ENCODE measurements at places on chromosomes 7 and 10. TPM values are rescaled to one million over a fixed set of nuclear protein-coding genes. Genes with fewer than 3 reads are reported as not detected.

- H3K27me3 ChIP-seq: no peaks in the 10 kb centered on the region
- no peaks in the 10 kb centered on the region for H3K36me3 ChIP-seq
- no peak overlapping the region for H3K27ac ChIP-seq
- H3K4me3 ChIP-seq: no peak overlapping the region
- DNase-seq: no peak
- H3K4me1 ChIP-seq: peaks cover 12% of the 10 kb centered on the region
Observed at GRCh38 chr10:77072836-77073662, 564.6 kb downstream of the KCNMA1 start.

DNA sequence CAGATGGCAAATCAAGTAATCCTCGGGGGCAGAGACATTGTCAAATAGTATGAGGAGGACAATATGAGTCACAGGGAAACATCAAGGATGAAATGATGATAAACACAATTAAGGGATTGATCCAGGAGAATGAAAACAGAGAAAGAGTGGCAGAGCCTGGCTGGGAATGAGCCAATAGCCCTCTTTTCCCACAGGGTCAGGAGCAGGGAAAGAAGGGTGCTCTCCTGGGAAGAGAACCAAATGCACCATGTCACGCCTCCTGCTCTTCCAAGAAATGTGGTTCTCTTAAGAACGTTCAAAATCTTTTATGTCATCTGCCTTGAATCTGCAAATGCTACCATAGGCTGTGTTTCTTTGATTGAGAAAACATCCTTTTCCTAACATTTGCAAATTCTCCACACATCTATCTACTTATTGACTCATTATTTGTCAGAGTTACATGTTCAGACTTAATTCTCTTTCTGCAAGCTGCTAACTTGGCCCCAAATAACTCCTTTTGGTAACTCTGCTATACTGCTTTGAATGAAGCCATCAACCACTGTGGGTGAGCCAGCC is 50.6 kb downstream of the HIPK2 start:
- no peak for DNase-seq
- no peak overlapping the region for H3K4me3 ChIP-seq
- peaks cover 10% of the 10 kb centered on the region for H3K36me3 ChIP-seq
- H3K27me3 ChIP-seq: no peaks in the 10 kb centered on the region
- H3K27ac ChIP-seq: peak overlapping the region; percentile 74

Gene UCN3
- total RNA-seq: not detected

DNA sequence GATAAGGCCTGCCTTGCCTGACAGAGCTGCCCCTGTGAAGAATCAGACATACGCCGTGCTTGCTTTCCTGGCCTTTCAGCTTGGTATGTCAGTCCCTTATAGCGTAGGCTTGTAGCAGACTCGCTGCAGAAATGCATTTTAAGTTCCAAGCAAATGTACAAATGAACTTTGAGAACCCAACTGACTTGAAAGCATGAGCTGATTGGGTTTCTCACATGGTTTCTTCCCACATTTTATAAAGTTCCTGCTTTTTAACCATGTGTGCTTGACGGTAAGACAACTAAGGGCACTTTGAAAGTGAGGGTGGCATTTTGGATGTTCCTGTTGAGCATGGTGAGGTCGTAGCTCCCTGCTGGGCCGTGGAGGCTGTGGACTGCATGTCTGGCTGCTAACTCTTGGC is 62.6 kb downstream of the CCNY start:
- H3K4me3 ChIP-seq: no peak overlapping the region
- no peak overlapping the region for H3K27ac ChIP-seq
- DNase-seq: no peak
- peaks cover 44% of the 10 kb centered on the region for H3K4me1 ChIP-seq
- H3K36me3 ChIP-seq: no peaks in the 10 kb centered on the region
- H3K27me3 ChIP-seq: no peaks in the 10 kb centered on the region

Gene PDE6C
- total RNA-seq: not detected

DNA sequence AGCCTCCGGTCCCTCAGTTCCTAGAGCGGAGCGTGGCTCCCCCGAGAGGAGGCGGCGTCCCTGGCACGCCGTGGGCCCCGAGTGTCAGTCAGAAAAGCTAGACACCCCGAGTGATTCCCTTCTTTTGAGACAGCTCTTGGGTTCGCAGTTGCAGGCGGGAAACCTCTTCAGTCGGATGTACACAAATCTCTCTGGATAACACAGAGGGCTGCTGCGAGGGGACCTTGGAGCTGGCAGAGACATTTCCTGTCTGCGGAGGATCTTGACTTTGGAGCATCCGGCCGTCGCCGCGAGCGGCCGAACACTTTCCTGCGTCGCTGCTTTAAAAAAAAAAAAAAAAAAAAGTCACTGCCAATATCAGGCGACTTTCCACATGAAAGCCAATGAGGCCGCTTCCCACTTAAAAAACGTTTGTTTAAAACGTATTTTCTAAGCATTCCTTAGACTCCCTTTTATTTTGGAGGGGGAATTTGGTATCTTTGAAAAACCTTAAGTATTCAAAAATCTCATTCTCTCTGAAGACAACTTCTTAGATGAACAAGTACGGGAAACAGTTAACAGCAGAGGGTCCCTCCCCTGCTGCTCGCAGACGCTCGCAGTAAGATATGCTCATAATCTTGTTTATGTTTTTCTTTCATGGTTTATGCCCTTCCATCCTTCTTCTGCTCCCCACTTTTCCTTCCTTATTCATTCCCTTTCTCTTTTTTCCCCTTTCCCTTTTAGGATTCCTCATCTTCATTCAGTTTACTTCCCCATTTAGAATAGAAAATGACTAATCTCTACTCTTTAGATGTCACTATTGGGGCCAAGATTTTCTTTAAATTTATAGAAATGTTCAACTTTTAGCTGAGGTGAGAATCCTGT is 10.0 kb downstream of the HHEX start:
- peaks cover 13% of the 10 kb centered on the region for H3K4me1 ChIP-seq
- peaks cover 94% of the 10 kb centered on the region for H3K27me3 ChIP-seq
- H3K36me3 ChIP-seq: no peaks in the 10 kb centered on the region
- DNase-seq: peak; percentile 46
- H3K27ac ChIP-seq: peak overlapping the region; percentile 60

- H3K4me3 ChIP-seq: no peak overlapping the region
- DNase-seq: no peak
- no peaks in the 10 kb centered on the region for H3K4me1 ChIP-seq
- H3K36me3 ChIP-seq: no peaks in the 10 kb centered on the region
- peaks cover 47% of the 10 kb centered on the region for H3K27me3 ChIP-seq
Observed at GRCh38 chr7:131931370-131931769, 374.9 kb upstream of the PODXL start.

GRCh38 chr7:117458977-117459583 is 20.7 kb upstream of the CFTR start:
- H3K4me3 ChIP-seq: no peak overlapping the region
- H3K36me3 ChIP-seq: peaks cover 3% of the 10 kb centered on the region
- no peak for DNase-seq
- no peak overlapping the region for H3K27ac ChIP-seq

Gene INA
- 36.4 TPM for total RNA-seq

GRCh38 chr7:28356619-28357018 is 55.7 kb upstream of the CREB5 start:
- DNase-seq: no peak
- no peaks in the 10 kb centered on the region for H3K36me3 ChIP-seq
- peak overlapping the region; percentile 54 for H3K27ac ChIP-seq
- no peaks in the 10 kb centered on the region for H3K27me3 ChIP-seq

Gene NUPR2
- not detected for total RNA-seq

Gene C1QL3
- total RNA-seq: not detected

Gene TUBAL3
- not detected for total RNA-seq

DNA sequence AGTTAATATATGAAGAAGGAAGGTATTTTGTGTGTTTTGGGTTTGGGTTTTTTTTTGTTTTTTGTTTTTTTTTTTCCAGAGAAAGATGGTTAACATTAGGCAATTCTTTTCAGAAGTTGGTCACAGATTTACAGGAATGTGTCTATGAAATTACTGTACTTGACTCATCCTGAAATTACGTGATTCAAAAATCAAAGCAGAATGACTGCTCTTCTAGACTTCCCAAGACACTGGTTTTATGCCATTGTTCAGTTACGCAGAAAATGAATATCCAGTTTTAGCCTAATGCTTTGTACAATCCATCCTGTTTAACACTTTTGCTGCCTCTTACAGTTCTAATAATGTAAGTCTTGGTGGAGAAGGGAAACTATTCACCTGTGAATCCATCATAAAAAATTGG is 39.7 kb upstream of the CELF2 start:
- no peak overlapping the region for H3K27ac ChIP-seq
- no peak for DNase-seq
- no peaks in the 10 kb centered on the region for H3K4me1 ChIP-seq
- no peaks in the 10 kb centered on the region for H3K27me3 ChIP-seq
- H3K4me3 ChIP-seq: no peak overlapping the region

Gene OR13A1
- total RNA-seq: not detected

DNA sequence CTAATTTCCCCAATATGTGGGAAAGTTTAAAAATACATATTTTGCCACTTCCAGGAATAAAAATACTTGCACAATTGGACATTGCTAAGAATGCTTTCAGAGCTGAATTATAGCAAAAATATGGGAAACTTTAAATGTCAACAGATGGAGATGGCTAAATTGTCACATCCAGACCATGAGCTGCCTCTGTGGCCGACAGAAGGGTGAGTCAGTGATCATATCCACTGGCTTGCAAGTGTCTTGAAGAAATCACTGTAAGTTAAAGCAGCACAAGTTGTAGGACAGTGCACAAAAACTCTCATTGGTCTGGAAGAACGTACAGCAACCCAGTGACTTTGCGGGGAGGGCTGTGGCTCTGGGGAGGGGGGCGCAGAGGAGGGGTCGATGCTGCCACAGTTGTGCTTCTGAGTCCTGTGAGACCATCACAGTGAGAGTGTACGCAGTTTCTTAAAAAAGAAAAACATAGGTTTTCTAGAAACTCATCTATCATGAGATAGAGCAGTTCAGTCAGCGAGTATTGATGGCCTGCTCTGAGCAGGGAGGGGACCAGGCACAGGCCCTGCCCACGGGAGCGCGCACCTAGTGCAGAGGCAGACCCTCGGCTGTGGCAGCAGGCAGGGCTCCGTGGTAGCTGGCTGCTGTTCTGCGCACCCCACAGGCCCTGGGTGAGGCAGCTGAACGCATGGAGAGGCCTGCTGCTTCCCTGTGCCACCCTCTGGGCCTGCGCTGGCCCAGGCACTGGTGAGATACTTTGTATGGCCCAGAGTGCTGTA is 25.5 kb downstream of the LRRC27 start:
- peaks cover 2% of the 10 kb centered on the region for H3K36me3 ChIP-seq
- H3K4me1 ChIP-seq: no peaks in the 10 kb centered on the region
- no peak for DNase-seq
- no peak overlapping the region for H3K27ac ChIP-seq

- H3K27ac ChIP-seq: no peak overlapping the region
- no peaks in the 10 kb centered on the region for H3K36me3 ChIP-seq
- no peak for DNase-seq
Observed at GRCh38 chr7:72298912-72299311, 113.2 kb downstream of the CALN1 start.

DNA sequence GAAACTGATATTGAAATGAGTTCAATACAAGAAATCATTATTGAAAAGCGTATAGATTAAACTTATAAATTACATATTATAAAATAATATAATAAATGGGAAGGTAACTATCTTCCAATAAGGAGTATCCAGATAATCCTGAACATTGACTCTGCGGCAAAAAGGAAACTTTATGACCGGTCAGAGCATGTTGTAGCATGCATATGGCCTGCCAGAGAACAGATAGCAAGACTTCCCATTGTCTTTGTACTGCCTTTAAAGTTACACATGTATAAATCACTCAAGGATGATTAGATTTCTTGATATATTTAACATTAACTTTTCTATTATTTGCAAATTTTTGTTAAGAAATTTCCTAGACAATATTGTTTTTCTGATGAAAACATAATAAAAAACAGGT is 56.2 kb upstream of the ETV1 start:
- no peak overlapping the region for H3K27ac ChIP-seq
- no peaks in the 10 kb centered on the region for H3K27me3 ChIP-seq
- H3K4me3 ChIP-seq: no peak overlapping the region
- H3K36me3 ChIP-seq: no peaks in the 10 kb centered on the region

Gene FGF8
- total RNA-seq: 0.82 TPM

Gene COBL
- 0.41 TPM for total RNA-seq

DNA sequence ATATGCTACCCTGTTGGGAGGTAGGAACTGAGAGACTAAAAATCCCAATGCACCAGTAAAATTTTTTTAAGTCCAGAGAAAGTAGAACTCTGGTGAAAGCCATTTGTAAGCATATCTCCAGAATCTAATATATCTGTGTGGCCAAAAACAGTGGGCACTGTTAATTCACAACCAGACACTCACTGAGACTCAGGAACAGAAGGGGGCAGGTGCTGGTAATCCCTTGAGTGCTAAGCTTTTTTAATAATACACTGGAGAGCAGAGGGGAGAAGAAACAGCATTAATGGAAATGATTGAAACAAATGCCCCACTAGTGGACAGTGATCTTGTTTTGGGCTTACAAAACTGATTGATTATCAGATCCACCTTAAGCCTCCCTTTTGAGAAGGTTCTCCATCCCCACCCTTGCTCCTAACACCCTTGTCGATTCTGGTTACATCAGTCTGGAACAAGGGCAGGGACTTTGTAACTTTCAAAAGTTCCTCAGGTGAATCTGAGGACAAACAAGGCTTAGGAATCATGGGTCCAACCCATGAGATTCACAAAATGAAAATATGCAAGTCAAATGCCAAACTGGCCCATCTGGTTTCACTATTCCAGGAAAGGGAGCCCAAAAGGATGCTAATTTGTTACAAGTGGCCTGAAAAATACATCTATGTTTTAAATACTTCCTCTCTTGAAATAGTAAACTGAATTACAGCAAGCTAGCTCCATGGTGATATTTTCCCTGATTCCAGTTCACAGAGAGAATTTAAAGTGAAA is 29.7 kb downstream of the PLXNA4 start:
- no peak overlapping the region for H3K27ac ChIP-seq
- no peak overlapping the region for H3K4me3 ChIP-seq
- DNase-seq: no peak
- H3K4me1 ChIP-seq: peaks cover 13% of the 10 kb centered on the region
- peaks cover 21% of the 10 kb centered on the region for H3K36me3 ChIP-seq

GRCh38 chr7:76513817-76514799 is 3.8 kb downstream of the UPK3B start:
- H3K4me1 ChIP-seq: no peaks in the 10 kb centered on the region
- no peak overlapping the region for H3K27ac ChIP-seq
- H3K27me3 ChIP-seq: no peaks in the 10 kb centered on the region
- DNase-seq: no peak
- no peak overlapping the region for H3K4me3 ChIP-seq
- H3K36me3 ChIP-seq: no peaks in the 10 kb centered on the region

- peaks cover 6% of the 10 kb centered on the region for H3K27me3 ChIP-seq
- H3K36me3 ChIP-seq: no peaks in the 10 kb centered on the region
- peaks cover 6% of the 10 kb centered on the region for H3K4me1 ChIP-seq
Observed at GRCh38 chr7:101589052-101589451, 40.0 kb downstream of the MYL10 start.

GRCh38 chr7:38300175-38300574 is 26.7 kb upstream of the TARP start:
- no peak for DNase-seq
- no peaks in the 10 kb centered on the region for H3K36me3 ChIP-seq
- H3K27ac ChIP-seq: no peak overlapping the region
- H3K4me1 ChIP-seq: peaks cover 7% of the 10 kb centered on the region
- H3K27me3 ChIP-seq: no peaks in the 10 kb centered on the region
- H3K4me3 ChIP-seq: no peak overlapping the region
